H54 (cell line): ENCODE measurements at places on chromosomes 2 and 18.

DNA sequence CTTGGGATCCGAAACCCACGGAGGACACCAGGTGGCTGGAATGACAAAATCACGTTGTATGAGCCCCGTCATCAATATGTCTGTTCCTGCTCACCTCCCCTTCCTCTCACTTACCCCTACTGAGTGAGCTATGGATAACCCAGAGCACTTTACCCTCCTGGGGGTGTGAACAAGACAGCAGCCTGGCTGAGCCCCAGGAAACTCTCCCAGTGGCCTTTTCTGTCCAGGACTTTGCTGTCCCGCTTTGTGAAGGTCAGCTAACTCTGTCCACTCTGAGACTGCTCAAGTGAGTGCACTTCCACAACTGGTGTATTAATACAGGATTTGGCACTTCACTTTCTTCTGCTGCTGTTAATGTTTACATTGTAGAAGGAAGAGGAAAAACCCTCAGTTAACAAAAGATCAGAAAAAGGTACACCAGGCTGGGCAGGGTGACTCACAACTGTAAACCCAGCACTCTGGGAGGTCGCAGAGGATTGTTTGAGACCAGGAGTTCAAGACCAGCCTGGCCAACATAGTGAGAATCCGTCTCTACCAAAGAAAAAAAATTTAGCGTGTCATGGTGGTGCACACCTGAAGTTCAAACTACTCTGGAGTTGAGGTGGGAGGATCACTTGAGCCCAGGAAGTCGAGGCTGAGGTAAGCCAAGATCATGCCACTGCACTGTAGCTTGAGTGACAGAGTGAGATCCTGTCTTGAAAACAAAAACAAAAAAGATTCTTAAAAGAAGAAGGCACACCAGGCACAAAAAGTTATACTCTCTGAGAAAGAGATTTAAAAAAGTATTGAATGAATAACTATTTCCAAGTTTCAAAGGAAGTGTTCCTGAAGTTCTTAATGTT lies 90.3 kb downstream of the CLHC1 start:
- DNase-seq: no peak

DNA sequence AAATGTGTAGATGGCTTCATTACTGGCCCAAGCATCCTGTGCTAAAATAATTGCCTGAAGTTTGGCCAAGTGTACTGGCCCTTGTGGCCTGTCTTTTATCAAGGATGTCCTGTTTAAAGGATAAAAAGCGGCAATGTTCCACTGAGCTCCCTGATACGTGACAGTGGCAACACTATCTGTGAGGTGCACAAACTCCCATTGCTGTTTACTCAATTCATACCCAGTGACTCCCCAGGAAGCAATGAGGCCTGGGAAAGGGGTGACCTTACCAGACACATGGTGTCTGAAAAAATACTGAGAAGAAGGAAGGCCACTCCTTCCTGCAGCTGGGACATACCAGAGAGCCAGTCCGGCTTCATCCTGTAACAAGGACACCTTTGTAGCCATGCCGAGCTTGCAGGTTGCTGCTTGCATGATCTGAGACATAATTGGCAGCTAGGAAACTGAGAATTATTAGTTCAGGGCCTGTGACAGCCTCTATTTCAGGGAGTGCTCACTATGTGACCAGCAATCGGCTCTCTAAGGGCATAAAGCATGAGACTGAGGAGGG lies 198.5 kb upstream of the LRATD1 start:
- no peak for DNase-seq

DNA sequence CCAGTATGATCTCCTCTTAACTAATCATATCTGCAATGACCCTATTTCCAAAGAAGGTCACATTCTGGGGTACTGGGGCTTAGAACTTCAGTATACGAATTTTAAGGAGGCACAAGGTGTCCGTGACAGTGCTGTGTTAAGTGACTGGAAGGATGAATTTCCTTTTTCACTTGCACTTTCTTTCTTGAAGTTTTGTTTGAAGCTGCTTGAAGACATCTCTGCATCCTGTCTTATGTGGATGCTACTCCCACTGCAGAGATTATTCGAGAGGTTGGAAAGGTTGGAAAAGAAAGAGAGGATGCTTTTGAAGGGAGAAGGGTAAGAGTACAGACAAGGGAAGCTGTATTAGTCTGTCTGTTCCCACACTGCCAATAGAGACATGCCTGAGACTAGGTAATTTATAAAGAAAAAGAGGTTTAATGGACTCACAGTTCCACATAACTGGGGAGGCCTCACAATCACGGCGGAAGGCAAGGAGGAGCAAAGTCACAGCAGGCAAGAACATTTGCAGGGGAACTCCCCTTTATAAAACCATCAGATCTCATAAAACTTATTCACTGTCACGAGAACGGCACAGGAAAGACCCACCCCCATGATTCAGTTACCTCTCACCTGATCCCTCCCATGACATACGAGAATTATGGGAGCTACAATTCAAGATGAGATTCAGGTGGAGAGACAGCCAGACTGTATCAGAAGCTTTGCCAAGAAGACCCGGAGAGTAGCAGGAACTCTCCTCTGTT lies 3.6 kb upstream of the RNF144A start:
- no peak for DNase-seq

DNA sequence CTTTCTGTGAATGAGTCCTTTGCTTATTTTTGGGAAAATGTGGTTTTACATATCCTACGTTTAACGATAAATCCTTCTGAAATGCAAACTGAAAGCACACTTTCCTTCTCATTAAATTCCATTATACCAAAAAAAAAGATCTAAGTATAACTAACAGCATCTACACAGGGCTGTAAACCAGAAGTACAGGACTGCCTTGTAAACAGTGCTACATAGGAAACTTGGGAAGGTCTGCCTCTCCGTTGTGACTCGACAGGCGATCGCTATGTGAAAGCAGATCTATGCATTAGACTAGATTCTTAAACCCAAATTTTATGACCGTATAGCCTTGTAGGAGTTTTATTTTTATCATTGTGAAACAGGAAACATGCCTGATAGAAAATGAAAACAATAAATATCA lies 690.5 kb downstream of the ARHGAP15 start:
- no peak for DNase-seq

- no peak for DNase-seq
Observed at GRCh38 chr2:16040271-16041010, 100.1 kb downstream of the MYCN start.

DNA sequence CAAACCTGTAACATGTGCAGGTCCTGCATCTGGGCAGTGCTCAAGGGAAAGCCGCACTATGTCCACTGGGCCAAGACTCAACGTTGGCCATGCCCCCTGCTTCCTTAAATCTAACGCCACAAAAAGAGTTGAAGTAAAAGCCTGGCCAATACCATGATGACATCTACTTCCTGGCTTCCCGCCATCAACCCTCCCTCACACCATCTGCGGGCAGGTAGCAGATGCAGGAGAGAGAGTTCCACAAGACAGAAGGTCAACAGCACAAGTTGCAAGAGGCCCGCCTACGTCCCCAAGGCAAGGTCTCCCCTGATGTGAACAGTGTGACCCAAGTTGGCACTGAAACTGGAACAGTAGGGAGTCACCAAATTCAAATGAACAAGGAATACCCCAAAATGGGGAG lies 48.4 kb downstream of the ABCG8 start:
- DNase-seq: no peak

GRCh38 chr2:206764673-206765241 lies 371 bp downstream of the MDH1B start:
- no peak for DNase-seq

DNA sequence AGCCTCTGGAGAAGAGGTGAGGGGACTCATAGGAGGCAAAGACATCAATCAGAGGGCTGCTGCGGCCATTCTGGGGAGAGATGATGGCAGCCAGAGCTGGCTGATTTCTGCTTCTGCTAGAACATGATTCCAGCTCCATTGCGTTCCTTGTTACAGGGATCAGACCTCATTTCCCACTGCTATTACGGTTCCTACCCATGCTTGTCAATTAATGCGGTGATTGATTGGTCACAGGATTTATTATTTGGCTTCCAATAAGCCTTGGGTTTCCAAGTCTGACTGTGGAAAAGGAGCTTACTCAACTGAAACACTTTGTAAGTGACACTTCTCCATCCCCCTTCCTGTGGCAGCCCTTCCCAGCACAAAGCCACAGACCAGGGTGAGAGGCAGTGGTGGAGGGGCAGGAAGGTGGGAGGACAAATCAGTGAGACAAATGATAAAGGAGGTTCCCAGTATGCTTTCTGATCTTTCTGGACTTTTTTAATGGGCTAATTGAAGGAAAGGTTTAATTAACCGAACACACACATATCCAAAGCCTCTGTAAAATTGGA lies 26.8 kb upstream of the CTLA4 start:
- DNase-seq: no peak

GRCh38 chr2:88834866-88835265 lies 143.4 kb downstream of the RPIA start:
- no peak for DNase-seq

DNA sequence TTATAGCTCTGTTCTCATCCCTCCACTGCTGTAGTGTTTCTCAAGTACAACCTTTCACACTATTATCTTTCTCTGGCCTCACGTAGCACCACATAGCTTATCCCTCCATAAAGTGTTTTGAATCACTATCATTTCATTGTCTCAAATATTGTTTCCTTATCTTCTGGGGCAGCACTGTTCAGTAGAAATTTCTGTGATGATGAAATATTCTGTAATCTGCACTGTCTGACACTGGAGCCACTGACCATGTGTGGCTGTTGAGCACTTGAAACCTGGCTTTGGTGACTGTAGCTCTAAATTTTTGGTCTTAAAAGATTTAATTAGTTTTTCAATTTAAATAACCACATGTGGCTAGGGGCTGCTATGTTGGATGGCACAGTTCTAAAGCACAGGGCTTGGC lies 78.9 kb downstream of the CPS1 start:
- no peak for DNase-seq

GRCh38 chr2:8999102-8999446 lies 4.4 kb downstream of the MBOAT2 start:
- DNase-seq: no peak

DNA sequence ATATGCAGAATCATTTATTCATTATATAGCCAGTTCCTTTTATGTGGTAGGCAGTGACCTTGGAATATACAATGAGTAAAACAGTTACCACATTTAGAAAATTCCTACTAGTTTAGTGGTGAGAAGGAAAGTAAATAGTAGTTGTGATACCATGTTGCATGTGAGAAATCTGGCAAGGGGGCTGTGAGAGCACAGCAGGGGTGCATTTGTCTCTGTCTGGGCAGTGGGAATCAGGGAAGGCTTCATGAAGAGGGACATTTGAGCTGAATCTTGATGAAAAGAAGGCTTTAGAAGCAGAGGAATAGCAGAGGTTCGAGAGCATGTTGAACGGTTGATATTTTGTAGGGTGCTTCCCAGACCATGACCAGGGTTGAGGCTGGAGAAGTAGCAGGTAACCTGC lies 78.7 kb downstream of the RAB3GAP1 start:
- DNase-seq: no peak

- DNase-seq: no peak
Observed at GRCh38 chr2:126793885-126794613, 104.6 kb upstream of the TEX51 start.

DNA sequence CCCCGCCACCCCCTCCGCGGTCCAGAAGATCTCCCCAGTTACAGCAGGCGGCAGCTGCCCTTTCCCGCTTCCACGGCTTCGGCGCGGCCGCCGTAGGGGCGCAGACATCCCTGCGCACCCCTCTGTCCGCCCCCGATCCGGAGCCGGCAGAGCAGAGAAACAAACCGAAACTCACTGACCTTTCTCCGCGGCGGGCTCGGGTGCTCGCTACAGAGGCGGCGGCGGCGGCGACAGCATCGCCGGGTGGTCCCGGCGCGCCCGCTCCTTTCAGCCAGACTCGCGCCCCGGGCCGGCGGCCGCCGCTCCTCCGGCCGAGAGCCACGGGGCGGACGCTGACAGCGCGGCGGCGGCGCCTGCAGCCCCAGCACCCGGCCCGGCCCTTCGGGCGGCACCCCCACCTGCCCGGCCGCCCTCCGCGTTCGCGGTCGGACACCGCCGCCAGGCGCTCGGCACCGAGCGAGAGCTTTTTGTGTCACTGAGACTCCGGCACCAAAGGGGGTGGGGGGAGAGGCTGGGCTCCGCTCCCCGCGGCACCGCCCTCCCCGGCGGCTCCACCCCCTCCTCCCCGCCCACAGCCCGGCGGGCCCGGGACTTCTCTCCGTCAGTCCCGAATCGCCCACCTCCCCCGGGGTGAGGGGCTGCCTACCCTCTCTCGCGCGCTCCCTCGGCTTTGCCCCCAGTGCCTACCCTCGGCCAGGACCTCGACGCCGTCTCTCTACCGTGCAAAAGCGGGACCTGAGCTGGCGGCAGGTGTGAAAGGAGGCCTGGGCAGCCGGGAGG lies 1.4 kb upstream of the RNF152 start:
- DNase-seq: peak; percentile 40

DNA sequence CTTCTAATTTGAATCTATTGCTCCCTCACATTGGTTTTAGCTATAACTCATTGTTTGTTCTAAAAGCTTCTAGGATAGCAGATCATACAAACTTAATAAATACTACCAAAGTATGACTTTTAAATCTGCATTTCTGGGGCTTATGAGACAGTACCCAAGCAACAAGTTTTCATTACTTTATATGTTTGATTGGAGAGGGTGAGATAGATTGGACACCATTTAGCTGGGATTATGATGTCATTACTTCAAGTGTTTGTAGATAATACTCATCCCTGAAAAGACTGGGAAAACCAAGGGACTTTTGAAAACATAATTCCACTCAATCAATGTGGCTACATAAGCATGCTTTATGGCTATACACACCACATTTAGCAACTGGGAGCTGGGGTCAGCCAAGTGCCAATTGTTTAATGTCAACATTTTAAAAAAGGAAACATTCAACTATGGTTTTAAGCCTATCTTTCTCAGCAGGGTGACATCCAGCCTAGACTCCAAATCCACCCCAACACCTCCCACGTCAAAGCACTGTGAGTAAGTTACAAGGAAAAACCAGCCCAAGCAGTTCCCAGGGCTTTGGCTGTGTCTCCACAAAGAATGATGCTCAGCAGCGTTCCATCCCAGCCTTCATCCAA lies 119.9 kb downstream of the ETAA1 start:
- no peak for DNase-seq

GRCh38 chr2:226477221-226478108 lies 322.2 kb downstream of the IRS1 start:
- DNase-seq: no peak

DNA sequence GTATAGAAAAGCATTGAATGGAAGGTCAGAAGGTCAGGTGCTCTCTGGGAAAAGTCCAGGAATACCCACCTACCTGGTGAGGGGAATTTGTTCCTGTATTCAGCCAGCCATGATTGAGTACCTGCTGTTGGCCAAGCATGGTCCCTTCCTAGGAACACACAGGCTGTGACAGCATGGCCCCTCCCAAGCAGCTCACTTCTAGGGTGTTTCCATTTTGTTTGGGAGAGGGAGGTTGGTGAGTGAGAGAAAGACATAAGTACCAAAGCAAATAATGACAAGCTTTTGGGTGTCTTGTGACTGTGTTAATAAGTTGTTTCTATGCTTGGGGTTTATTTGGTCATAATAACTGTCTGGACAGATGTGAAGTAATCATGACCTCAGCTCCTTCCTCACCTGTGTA lies 46.3 kb downstream of the CABLES1 start:
- no peak for DNase-seq

GRCh38 chr2:69810550-69810949 lies 18.9 kb upstream of the GMCL1 start:
- DNase-seq: no peak

GRCh38 chr18:12750715-12751502 lies 48.1 kb downstream of the PSMG2 start:
- no peak for DNase-seq
